Stimulated activated CD4-positive, alpha-beta T cell treated with anti-CD3 and anti-CD28 coated beads, Interleukin-12 subunit alpha, Interleukin-12 subunit beta, amount 100 ng/mL, for 24 hours (primary cell): ENCODE measurements at places on chromosomes 2 and 18.

DNA sequence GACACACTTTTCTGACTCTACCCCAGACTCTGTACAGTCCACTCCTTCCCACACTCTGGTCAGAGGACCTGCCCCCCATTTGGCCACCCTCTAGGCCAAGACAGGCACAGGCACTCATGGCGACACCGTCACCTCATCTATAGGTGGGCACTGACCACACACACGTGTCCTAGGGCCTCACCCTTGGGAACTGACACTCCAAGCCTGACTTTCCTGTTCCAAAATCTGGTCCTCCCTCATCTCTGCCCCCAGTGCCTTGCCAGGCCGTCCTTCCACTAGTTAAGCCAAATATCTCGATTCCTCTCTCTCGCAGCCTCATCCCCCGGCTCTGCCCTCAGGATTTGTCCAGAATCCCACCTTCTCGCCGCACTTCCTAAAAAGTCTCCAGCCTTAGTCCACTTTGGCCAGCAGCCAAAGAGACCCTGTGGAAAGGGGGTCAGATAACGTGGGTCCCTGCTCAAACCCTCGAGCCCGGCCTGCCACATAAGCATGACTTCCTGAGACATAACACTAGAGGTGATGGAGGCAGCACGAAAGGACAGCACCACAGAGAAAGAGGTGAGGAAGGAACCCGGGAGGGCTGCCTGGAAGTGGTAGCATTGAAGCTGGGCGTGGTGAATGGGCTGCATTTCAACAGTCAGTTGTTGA, 105.8 kb upstream of the OTOS start:
- no peak for DNase-seq

DNA sequence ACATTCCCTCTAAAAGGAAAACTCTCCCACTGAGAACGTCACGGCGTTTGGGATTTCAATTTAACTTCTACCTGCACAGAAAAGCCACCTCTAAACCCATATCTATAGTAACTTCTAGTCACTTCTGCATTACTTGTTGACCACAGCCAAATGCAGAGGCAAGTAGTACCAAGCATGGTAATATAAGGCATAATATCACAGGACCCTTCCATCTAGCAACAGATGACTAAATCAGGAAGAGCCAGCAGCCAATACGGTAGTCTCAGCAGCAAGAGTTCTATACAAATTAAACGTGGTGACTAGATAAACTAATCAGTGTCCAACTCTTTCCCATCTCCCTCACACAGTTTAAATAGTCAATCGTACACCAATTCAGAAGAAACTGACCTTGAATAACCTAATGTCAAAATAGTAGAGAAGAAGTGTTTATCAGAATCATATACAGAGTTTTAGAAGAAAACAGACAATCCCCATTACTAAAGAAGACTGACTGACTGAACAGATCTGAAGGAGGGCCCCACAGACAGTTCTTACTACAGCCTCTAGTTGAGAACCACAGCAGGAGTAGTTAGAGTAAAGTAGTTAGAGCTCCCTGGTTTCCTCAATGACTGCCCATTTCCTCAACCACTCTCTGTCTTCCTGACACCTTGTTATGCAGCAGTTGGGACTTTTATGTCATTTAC, 30.0 kb downstream of the MEMO1 start:
- no peak for DNase-seq

- DNase-seq: no peak
Observed at GRCh38 chr2:189318761-189319160, 122.5 kb upstream of the WDR75 start.

DNA sequence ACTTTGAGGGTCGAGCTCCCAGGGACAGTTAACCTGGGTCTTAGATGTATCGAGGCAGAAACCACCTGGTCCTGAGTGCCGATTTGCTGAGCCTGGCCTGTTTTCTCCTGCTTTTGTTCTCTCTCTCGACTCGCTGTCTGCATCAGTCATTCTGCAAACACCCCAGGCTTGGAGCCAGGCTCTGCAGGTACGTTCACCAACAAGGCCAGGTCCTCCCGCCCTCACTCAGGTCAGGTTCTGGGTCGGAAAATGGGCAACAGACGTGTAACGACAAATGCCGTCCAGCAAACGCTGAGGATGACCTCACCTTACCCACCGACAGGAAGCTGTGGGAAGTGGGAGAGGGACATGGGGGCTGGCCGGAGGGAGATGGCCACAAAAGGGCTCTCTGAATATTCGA, 57.7 kb upstream of the PXDN start:
- no peak for DNase-seq

DNA sequence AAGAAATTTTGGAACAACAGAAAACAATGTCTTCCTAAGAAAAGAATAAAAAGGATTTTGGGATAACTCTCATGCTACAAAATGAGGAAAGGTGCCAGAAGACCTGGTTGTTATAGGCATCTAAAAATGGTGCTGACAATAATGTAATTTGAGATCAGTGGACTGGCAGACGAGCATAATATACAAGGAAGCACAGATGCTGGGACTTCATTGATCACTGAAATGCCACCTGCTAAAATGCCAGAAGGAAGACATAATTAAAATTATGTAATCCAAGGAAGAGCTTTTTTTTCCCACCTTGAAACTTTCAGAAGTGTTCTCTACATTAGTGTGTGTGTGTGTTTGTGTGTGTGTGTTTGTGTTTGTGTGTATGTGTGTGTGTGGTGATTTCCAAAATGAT, 535.9 kb downstream of the XIRP2 start:
- DNase-seq: no peak

- DNase-seq: peak; percentile 40
Observed at GRCh38 chr2:8514796-8515758, 166.8 kb upstream of the ID2 start.

- DNase-seq: no peak
Observed at GRCh38 chr18:46891742-46892214, 25.5 kb downstream of the PIAS2 start.

DNA sequence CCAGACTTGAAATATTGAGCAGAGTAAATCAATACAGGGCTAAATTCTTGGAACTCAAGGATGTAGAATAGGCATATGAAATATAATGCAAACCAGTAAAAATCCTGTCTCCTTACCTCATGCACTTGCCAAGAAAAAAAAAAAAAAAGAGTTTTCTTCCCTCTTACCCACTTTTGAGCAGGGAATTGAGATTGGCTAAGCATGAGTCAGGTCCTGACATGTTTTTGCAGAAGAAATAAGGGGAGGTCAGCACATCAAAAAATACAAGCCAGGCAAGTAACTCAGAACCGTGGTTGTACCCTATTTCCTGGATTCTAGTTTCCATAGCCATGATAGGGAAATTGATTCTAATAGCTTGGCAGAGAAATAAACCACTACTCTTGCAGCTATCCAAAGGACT, 1526.7 kb downstream of the LRP1B start:
- DNase-seq: no peak

GRCh38 chr2:68110102-68110501, 47.3 kb upstream of the C1D start:
- DNase-seq: no peak

- no peak for DNase-seq
Observed at GRCh38 chr2:7014174-7014640, 97.0 kb downstream of the RNF144A start.

DNA sequence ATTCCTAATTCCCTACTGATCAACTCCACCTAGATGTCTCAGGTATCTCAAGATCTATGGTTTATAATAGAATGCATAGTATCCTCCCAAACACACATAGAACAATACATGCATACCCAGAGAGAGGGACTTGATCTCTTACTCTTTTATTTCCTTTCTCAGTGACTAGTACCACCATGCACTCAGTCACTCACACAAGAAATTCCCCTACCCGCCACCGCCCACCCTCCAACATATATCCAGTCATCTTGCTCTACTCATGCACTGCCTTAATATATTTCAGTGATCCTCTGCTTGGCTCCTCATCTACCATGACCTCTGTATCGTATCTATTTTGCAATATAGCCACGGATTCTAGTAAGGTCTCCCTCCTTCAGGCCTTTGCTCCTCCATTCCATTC, 996.9 kb downstream of the LRP1B start:
- no peak for DNase-seq
